ENCODE measurements at places on chromosomes 7 and 10.

GRCh38 chr7:158666401-158666800 is 38.2 kb downstream of the NCAPG2 start:
- DNase-seq, result no peak

- DNase-seq, result no peak
Observed at GRCh38 chr7:27165996-27166530, 726 bp upstream of the HOXA9 start.

- DNase-seq, result no peak
Observed at GRCh38 chr10:113523071-113523470, 29.8 kb upstream of the HABP2 start.

DNA sequence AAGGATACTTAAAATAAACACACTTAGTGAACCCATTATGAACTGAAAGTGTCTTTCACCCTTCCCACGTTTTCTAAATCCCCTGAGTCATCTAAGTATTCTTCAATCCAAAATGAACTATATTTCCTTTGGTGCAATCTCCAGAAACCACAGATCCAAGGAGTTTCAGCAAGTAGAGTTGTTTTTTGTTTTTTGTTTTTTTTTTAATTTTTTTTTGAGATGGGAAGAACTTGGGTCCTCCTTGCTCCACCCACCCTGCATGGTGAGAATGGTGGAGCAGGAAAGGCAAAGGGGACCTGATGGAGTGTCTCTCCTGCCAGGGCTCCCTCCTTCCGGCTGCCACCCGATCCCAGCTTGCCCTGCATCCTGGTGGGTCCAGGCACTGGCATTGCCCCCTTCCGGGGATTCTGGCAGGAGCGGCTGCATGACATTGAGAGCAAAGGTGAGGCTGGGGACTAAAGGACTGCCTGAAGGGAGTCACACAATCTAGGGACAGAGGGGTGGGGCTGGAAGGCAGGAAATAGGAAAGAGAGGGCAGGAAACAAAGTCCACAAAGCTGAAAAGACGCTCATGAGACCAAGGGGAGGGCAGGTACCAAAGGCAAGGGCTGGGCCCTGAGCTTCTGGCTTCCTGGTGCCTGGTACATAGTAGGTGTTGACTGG is 12.1 kb downstream of the ATG9B start:
- DNase-seq, result no peak

DNA sequence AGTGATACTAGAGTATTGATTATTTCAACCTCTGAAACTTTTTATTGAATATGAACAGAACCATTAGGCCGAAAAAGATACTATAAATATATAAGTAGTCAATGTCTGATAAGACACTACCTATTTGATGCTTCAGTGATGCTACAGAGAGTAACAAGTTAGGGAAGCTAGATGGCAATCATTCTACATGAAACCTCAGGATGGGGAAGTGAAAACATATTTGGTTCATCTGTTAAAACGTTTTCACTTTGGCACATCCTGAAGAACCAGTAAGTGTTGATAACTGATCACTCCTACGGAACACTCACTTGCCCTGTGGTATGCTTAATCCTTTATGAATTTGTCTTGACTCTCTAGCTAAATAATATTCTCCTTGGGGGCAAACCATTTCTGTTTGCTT is 1064.9 kb downstream of the NXPH1 start:
- DNase-seq, result no peak

GRCh38 chr7:22810843-22811242 is 11.8 kb downstream of the TOMM7 start:
- no peak for DNase-seq

GRCh38 chr10:102919992-102920739 is 2.1 kb downstream of the CNNM2 start:
- no peak for DNase-seq

DNA sequence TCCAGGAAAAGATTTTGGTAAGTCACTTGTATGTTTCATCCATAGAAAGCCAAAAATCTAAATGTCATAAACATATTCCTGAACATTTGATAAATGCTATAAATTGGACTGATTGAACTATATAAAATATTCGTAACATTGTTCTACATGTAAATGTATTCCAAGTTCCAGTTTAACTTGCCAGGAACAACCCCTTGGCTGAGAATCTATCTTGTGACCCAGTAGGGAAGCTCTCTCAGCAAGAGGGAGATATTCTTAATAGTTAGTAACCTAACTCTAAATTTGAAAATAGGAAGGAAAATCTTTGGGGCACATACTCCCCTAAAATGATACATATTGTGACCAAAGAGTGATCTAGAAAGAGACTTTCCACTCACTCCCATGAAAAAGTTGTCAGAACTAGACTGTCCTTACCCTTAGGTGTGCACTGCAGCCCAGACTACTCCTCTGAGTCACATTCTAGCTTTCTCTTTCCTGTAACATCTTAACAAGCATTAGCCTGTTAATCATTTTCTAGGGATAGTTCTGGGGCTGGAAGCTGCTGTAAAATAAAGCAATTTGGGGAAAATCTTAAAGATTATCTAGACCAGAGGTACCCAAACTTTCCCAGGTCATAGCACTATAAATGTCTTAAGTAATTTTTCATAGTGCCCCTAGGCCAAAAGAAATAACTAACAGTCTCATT is 73.7 kb upstream of the SKAP2 start:
- no peak for DNase-seq

Data from HEK293T (cell line).